ENCODE measurements at places on chromosomes 3 and 15.

DNA sequence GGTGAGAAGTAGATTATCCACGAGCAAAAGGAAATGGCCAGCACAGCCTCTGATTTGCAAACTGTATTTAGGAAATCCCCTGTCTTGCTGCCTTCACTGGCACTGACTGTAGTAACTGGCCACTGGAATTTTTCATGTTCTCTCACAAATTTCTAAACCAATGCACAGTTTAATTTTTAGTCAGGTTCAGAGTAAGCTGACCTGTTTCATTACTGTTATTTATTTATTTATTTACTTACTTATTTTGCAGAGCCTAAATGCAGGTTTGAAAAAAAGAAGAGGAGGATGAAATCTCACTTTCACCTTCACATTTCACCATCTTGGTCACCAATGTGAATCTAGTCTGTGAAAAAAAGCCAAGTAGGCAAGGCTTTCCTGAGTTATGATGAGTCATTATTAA, 291.0 kb downstream of the PLOD2 start:
- H3K36me3 ChIP-seq: no peaks in the 10 kb centered on the region
- no peak for DNase-seq
- H3K27me3 ChIP-seq: no peaks in the 10 kb centered on the region
- no peak overlapping the region for H3K27ac ChIP-seq

GRCh38 chr3:134334901-134335280, 39.4 kb downstream of the AMOTL2 start:
- H3K27me3 ChIP-seq: no peaks in the 10 kb centered on the region
- no peak for DNase-seq
- no peak overlapping the region for H3K27ac ChIP-seq
- H3K36me3 ChIP-seq: no peaks in the 10 kb centered on the region

DNA sequence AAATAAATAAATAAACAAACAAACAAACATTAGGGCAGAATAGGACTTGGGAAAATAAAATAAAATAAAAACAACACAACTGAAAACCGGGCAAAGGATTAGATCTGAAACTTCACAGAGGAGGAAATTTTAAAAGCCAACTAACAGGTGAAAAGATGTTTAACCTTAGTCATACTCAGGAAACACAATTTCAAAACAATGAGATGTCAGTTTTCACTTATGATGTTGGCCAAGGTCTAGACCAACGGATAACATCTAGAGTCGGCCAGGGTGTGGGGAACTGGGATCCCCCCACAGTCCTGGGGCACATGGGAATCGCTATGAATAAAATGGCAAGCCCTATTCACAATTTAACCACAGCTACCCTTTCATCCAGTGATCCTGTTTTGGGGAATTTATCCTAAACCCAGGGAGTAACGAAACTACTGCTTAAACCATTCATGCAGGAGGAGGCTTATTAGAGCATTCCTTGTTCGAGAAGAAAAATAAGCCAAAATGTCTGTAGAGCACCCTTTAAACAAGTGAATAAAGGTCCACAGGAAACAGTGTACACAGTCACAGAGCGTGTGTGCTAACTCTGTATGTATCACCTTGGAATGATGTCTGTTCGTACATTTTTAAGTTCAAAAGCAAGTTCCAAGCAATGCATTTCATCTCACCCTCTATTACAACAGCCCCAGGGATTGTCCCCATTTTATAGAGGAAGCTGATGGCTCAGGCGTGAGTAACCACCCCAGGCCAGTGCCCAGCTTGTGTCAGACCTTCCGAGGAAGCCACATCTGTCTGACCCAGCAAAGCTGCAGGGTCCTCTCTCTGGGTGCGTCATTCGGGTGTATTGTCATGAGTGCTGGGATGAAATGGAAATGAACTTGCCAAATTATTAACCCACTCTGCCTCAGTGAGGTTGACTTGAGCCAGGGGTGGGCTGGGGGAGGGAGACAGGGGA, 6.3 kb upstream of the ANPEP start:
- H3K4me3 ChIP-seq: no peak overlapping the region
- peaks cover 4% of the 10 kb centered on the region for H3K36me3 ChIP-seq
- no peak for DNase-seq
- H3K4me1 ChIP-seq: no peaks in the 10 kb centered on the region
- H3K27me3 ChIP-seq: peaks cover 25% of the 10 kb centered on the region

- H3K36me3 ChIP-seq: no peaks in the 10 kb centered on the region
- peak overlapping the region; percentile 32 for H3K27ac ChIP-seq
- H3K27me3 ChIP-seq: no peaks in the 10 kb centered on the region
- DNase-seq: no peak
- no peaks in the 10 kb centered on the region for H3K4me1 ChIP-seq
Observed at GRCh38 chr15:43541785-43542184, 24.4 kb downstream of the MAP1A start.

DNA sequence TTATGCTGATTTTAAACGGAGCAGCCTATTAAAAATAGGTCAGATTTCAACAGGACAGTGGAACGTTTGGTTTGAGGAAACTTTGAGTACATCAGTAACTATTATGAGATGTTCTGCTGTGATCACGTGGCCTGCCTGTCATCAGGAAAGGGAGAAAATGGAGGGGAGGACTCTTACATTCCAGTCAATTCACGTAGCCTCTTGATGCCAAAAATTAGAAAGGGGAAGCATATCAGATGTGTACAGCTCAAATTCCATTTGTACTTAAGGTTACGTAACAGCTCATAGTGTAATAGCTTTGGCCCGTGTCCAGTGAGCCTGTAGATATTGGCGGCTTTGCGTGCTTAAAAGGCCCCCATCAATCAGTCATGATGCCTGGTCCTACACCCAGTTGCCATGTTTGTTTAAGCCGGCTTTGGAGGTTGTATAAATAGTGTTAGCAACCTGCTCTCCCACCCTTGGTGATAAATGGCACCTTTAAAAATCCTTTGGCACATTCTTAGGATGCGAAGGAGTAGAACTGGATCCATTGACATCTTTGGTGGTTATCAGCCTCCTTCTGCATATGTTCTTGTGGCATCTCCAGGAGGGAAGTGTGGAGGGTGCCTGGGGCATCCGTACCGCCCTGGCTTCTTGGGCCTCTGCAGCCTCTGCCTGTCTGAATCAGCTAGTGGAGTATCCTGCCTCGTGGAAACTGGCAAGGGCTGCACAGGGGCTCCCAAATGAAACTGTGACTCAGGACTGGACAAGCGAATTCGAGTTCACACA, 163.9 kb downstream of the THSD4 start:
- H3K4me1 ChIP-seq: no peaks in the 10 kb centered on the region
- no peak overlapping the region for H3K27ac ChIP-seq
- no peaks in the 10 kb centered on the region for H3K36me3 ChIP-seq
- DNase-seq: no peak
- H3K4me3 ChIP-seq: no peak overlapping the region
- H3K27me3 ChIP-seq: peaks cover 4% of the 10 kb centered on the region

- H3K27ac ChIP-seq: no peak overlapping the region
- DNase-seq: no peak
Observed at GRCh38 chr15:29570121-29570947, 251.9 kb downstream of the TJP1 start.

- no peaks in the 10 kb centered on the region for H3K27me3 ChIP-seq
- H3K4me1 ChIP-seq: peaks cover 15% of the 10 kb centered on the region
- peak overlapping the region; percentile 25 for H3K27ac ChIP-seq
- peaks cover 25% of the 10 kb centered on the region for H3K36me3 ChIP-seq
Observed at GRCh38 chr15:65682404-65682911, 60.7 kb downstream of the SLC24A1 start.

DNA sequence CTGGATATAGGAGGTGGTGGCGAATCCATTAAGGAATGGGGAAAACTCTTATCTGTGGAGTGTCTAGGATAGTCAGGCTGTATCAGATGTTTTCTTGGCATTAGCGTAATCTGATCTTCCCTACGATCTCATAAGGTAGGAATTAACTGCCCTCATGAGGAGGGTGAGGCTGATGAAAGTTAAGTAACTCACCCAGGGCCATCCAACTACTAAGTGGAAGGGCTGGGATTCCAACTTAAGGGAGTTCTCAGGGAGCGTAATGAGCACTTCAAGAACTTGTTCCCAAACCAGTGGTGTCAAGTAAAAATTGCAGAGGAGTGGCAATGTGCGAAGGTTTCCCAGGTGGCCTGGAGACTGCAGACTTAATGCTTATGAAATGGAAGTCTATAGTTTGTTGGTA, 55.9 kb upstream of the OSBPL11 start:
- no peak for DNase-seq
- H3K36me3 ChIP-seq: no peaks in the 10 kb centered on the region
- H3K4me1 ChIP-seq: no peaks in the 10 kb centered on the region
- no peak overlapping the region for H3K27ac ChIP-seq
- H3K4me3 ChIP-seq: no peak overlapping the region
- no peaks in the 10 kb centered on the region for H3K27me3 ChIP-seq

- H3K27me3 ChIP-seq: no peaks in the 10 kb centered on the region
- no peaks in the 10 kb centered on the region for H3K4me1 ChIP-seq
- H3K36me3 ChIP-seq: no peaks in the 10 kb centered on the region
- H3K4me3 ChIP-seq: no peak overlapping the region
- no peak overlapping the region for H3K27ac ChIP-seq
- DNase-seq: no peak
Observed at GRCh38 chr15:93124126-93124525, 35.1 kb upstream of the RGMA start.

DNA sequence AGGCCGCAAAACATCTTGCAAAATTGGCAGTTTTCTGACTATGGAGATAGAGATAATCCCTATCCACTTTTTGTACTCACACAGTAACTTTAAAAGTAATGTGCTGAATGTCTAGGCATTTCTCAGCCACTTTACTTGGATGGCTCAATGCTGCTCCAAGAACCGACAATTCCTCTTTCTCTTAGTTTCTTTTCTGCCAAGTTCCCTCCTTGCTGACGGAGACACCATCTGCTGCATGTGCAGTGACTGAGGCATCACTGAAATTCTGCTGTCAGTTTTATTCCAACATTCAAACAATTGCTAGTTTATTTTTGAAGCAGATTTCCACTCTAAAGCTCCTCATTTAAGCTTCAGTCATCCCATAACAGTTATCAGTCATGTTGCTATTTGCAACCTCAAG, 116.0 kb upstream of the RBMS3 start:
- no peak for DNase-seq
- no peaks in the 10 kb centered on the region for H3K4me1 ChIP-seq
- H3K27ac ChIP-seq: no peak overlapping the region
- no peaks in the 10 kb centered on the region for H3K36me3 ChIP-seq

- peaks cover 5% of the 10 kb centered on the region for H3K36me3 ChIP-seq
- peak overlapping the region; percentile 74 for H3K27ac ChIP-seq
- H3K27me3 ChIP-seq: no peaks in the 10 kb centered on the region
- peak; percentile 55 for DNase-seq
- peaks cover 37% of the 10 kb centered on the region for H3K4me1 ChIP-seq
- H3K4me3 ChIP-seq: no peak overlapping the region
Observed at GRCh38 chr15:25783607-25784540, 79.3 kb downstream of the ATP10A start.

DNA sequence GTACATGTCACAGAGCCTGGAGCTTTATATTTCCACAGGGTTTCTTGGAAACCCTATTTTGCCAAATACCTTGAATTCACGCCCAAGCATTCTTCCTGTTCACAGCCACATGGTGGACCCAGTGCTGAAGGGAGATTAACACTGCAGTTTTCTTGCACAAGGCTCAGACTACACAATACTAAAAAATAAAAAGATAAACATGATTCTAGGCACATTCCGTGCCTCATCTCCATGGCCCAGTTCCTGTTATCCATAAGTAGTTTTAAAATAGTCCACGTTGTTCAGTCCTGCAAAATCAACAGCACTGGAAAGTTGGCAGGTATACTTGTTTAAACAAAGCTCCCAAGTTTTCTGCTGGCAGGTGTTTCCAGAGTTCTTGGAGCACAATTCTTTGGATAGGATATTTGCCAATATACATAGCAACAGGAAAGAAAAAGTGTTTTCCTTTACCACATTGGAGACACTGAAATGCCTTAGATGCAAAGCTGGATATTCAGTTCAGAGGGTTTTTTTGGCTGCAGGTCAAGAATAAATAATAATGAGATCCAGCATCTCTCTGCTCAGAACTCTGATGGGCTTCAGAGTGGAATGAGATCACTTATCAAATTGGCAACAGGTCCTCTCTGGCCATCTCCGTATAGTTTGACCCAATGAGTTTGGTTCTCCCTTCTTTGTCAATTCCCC, 88.1 kb upstream of the TGFBR2 start:
- H3K4me3 ChIP-seq: no peak overlapping the region
- H3K27me3 ChIP-seq: no peaks in the 10 kb centered on the region
- no peaks in the 10 kb centered on the region for H3K36me3 ChIP-seq
- no peak overlapping the region for H3K27ac ChIP-seq
- DNase-seq: no peak
- H3K4me1 ChIP-seq: peaks cover 6% of the 10 kb centered on the region

DNA sequence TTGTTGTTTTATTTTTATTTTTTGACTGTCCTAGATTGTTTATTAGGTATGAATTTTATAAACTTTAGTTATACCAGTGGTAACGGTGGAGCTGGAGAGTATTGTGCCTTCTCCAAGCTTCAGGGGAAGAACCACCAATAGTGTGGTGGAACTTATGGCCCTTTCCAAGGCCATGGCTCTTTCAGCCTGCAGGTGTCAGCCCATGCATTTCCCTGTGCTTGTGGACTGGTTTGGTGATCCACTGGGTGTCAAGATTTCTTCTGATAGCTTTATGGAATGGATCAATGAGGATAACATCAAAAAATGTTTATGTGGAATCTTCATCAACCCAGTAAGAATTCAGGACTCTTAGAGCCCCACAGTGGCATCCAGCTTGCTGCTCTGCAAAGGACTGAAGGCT, 19.2 kb upstream of the SCAMP5 start:
- no peak overlapping the region for H3K27ac ChIP-seq
- H3K27me3 ChIP-seq: peaks cover 12% of the 10 kb centered on the region
- no peak for DNase-seq

- H3K27me3 ChIP-seq: no peaks in the 10 kb centered on the region
- H3K36me3 ChIP-seq: peaks cover 48% of the 10 kb centered on the region
- peaks cover 10% of the 10 kb centered on the region for H3K4me1 ChIP-seq
- no peak overlapping the region for H3K27ac ChIP-seq
Observed at GRCh38 chr3:128080323-128081080, 28.3 kb downstream of the SEC61A1 start.

DNA sequence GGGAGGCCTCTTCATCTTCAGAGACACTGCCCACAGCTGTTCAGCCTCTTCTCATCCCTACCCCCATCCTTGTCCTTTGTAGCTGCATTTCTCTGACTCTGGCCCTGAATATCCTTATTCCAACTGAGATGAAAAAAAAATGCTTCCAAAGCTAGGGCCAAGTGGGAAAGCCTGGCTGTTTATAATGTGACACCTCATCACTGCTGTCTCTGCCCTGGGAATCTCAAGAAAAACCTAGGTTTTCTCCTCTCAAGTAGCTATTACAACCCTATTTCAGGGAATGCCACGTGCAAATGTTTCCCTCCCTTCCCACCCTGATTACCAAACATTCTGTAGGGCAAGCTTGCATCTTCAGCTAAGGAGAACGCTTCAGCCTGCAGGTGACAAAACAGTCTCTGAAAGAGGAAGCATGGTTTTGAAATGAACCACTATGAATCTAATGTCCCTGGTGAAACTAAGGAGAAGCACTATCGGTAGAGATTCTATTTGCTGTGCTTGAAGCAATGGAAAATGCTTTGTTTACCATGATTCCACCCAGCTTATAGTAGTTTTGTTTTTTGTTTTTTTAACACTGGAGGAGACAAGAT, 65.4 kb downstream of the USF3 start:
- H3K4me3 ChIP-seq: no peak overlapping the region
- H3K27ac ChIP-seq: peak overlapping the region; percentile 18
- H3K4me1 ChIP-seq: no peaks in the 10 kb centered on the region
- DNase-seq: no peak

Measured in activated CD8-positive, alpha-beta T cell treated with anti-CD3 and anti-CD28 coated beads for 36 hours (primary cell).